ENCODE measurements at places on chromosomes 2 and 18. TPM values are rescaled to one million over a fixed set of nuclear protein-coding genes. Genes with fewer than 3 reads are reported as not detected.

DNA sequence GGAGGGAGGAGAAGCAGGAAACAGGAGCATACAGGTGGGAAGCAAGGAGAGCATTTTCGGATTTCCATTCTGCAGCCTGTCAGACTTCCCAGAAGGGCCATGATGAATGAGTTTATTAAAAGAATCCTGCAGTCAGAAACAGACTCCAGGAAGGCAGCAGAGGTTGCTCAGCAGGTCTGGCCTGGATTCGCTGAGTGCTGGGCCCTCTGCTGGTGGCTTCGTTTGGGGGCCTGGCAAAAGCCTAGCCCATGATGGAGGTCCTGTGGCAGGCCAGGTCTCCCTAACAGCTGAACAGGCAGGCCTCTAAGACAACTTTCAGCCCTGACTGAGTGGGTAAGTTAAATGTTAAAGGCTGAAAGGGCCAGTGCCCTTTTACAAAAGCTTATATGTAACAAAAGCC lies 108.2 kb upstream of the CAPN13 start:
- peak; percentile 0 for DNase-seq

DNA sequence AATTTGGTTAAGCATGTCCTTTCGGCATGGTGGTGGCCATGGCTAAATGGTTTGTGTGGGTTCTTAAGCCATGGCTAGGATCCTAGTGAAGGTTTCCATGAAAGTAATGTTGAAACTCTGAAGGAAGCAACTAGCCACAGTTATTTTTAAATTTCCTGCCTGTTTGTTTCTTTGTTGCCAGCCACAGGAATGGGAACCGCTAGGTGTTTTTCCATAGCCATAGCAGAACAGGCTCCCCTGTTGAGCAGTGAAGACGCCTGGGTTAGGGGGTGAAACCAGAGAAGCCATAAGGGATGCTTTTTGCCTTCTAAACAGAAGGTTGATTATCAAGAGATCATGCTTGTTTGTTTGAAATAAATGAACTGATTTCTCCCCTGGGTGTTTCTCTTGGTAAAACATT lies 60.1 kb upstream of the CHMP1B start:
- DNase-seq: no peak

DNA sequence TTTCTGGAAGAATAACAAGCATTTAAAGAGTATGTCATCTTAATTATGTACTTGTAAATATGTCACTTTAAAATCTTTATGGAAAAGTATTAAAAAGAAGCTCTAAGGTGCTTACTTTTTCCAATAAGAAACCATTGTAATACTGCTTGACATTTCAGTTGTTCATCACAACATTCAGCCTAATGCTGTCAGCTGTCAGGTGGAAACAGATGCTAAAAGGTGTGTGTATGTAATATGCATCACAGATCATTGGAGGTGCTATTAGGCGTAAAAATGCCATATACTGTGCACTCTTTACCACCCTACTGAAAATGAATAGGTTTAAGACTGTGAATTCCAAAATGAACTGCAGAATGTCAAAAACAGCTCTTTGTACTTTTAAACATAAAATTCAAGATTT lies 40.3 kb downstream of the METTL8 start:
- DNase-seq: no peak

GRCh38 chr2:101987832-101988231 lies 3.9 kb upstream of the IL1R2 start:
- no peak for DNase-seq

The GCG gene
- total RNA-seq: not detected

DNA sequence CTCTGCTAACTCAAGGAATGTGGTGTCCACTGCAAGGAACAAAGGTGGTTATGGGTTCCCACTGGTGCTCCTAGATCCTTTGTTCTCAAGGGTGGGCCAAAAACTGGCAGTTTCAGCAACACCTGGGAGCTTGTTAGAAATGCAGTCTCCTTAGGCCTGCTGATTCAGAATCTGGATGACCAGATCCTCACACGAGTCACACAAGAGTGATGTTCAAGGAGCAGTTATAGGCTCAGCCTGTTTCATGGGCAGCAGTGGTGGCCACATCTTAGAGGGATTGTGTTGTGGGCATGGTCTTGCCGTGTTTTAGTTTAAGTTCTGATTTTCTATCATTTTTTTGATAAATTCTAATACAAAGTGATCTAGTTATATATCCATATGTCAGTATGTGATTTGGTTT lies 28.7 kb upstream of the MGAT5 start:
- DNase-seq: peak; percentile 54

- DNase-seq: peak; percentile 53
Observed at GRCh38 chr2:160338901-160339685, 139.0 kb upstream of the ITGB6 start.

GRCh38 chr18:62420151-62420512 lies 95.0 kb downstream of the TNFRSF11A start:
- DNase-seq: peak; percentile 34

- no peak for DNase-seq
Observed at GRCh38 chr2:236875906-236876505, 209.7 kb upstream of the COPS8 start.

The ERFE gene
- total RNA-seq: 0.56 TPM

DNA sequence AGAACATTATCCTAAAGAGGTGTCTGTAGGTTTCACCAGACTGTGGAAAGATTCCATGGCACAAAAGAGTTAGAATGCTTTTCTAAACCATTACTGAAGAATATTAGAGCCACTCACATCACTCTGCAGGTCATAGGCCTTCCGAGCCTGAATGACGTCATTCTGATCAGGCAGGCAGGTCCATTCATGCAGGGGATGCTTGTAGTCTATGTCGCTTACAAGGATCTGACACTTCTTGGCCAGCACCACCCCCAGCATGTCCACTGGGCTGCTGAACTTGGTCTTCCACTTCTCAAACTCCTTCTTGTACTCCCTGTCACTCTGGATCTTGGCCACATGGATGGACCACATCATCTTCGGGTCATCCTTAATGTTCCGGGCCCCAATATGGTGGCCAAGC lies 120.1 kb downstream of the NEB start:
- DNase-seq: no peak

GRCh38 chr2:113716291-113716690 lies 40.2 kb downstream of the SLC35F5 start:
- DNase-seq: peak; percentile 80

The LOXHD1 gene
- total RNA-seq: not detected

DNA sequence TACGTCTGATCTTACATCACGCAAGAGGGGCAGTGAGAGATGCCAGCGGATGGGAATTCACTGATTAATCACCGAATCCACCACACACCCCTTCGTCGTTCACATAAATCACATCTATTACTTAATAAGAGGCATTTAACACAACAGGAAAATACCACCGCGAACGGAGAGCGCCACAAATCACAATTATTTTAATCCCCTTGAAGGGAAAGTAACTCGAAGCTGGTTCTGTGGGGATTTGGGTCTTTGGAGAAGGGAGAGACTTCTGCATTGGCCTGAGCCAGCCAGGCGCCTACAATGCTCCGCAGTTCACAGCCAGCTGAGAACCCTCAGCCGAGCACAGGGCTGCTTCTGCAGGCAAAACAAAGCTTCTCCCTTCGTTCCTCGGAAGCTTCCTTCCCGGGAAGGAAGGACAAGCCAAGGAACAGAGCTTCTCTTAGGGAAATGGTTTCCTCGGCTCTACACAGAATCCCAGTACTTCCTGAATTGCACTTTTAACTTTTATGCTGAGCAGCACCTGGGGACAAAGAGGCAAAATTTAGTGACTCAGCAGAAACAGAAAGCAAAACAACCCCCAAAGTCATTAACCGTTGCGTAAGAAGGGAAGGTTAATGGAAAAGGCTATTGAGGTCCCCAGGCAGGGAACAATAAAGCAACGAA lies at the start of gene LRP1B:
Gene LRP1B, minus strand, starts transcription at position 7 of the 660 bp plus-strand sequence. CDS start 287 bp downstream, outside the sequence.
- peak; percentile 7 for DNase-seq

The TRIM43 gene
- total RNA-seq: not detected

DNA sequence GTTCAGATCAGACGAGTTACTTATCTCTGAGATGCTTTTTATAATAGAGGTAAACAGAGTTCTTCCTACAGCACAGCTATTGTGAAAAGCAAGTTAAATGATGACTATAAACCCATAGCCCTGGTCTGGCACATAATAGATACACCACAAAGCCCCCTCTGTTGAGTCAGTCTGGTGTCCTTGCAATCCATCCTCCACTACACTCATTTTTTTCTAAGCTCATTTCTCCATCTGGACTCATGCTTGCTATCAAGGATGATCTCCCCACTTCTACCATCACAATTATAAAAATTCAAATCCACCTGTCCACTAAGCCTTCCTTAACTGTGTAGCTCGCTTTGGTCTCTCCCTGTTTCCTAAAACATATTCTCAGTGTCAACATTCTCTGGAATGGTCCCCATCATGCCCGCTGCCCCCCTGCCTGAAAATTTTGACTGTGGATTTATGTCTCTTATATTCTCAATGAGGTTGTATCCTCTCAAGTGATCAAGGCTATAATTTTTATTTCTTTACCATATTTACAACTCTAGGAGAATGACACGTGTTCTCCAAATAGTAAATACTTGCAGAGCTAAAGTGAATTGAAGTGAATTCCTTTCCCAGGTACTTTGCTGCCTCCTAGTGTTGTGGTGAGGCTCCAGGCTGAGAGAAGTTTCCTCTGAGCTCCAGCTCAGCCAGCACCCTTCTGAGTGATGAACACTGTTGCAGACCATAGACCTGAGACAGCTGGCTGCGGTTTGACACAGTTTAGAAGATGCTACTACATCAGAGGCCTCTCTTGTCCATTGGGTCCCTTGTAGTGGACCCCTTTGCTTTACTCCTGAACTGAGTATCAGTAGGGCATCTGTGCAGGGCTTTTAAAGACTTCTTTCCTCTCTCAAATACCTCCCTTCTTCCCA lies 108.7 kb downstream of the DPP10 start:
- DNase-seq: peak; percentile 50

DNA sequence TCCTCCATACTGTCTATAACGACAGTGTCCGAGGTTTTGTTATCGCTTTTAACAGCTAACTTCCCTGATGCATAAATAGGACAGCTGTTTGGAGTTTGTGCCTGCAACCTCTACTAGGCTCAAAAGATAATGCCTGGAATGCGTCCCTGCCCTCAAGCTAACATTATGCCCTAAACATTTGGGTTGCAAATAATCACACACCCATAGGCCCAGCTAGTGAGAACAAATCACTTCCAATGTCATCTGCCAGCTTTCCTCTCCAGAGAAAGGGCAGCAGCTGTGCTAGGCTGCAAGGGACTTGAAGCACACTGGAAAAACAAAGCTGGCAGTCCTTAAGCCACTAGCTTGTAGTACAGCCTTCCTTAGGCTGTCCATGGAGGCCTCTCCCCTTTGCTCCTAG lies 201.8 kb upstream of the LYPD1 start:
- DNase-seq: no peak

The CELF4 gene
- not detected for total RNA-seq

DNA sequence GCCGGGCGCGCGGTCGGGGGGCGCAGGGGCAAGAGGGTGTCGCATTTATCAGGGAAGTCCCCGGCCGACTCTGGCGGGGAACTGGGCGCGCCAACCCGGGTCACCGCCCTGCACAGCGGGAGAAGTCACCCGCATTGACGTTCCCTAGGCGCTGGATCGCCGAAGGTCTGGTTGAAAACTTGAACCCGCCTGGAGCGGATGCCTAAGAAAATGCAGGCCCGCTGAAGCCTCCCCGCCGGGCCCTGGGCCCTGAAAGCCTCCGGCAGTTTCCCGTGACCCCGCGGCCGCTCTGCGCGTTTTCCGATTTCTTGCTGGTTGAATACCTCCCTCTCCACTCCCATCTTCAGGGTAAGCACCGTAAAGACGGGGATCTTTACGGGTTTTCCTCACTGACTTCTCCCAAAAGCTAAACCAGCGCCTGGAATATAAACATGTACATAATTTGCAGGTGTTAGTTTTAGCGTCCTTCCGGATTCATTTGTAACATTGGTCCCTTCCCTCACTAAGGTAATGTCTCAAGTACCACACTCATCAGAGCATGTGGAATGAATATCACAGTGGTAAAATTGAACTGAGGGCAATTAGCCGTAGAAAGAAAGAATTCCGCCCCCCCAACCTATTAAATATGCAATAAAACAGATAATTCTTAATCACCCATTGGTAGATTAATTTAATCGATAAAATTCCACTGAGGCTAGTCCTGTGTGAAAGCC lies 675 bp upstream of the SPIRE1 start:
- peak; percentile 33 for DNase-seq

GRCh38 chr2:65232636-65233035 lies 5.0 kb downstream of the ACTR2 start:
- DNase-seq: peak; percentile 77

The FSIP2 gene
- total RNA-seq: under 0.01 TPM

- DNase-seq: no peak
Observed at GRCh38 chr2:21039979-21040467, 3.9 kb downstream of the APOB start.

GRCh38 chr18:22913861-22914260 lies 19.3 kb upstream of the RBBP8 start:
- DNase-seq: no peak

The CHRNG gene
- not detected for total RNA-seq

DNA sequence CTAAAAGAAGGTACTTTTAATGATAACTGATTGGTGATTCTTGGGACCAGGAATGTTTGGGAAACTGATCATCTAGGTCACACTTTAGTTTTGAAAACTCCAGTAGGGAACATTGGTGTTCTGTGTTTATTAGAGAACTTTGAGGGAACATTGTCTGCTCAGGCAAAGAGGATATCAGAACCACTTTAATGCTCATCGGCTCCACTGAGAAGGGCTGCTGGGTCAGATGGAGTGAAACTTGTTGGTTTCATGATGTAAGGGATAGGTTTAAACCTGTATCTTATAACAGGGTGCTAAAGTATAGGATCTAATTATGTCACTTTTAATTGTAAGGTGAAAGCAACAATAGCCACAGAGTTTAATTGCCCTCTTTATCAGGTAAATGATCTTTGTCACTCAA lies 14.2 kb upstream of the POLI start:
- DNase-seq: no peak

DNA sequence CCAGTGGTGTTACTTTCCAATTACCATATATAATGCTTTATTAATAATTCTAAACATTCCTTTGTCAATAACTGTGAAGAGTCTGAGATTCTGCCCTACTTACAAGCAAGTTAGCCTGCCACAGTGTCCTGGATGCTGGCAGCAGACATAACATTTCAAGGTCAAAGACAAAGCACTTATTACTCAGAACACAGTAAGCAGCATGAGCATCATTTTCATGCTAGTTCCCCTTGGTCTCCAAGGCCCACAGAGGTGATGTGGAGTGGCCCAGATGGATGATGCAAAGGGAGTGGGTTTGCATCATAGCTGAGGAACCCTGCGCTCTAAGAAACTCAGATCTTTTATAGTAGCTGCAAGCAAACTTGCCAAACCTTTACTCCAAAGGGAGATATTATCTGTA lies 349.7 kb downstream of the ZEB2 start:
- peak; percentile 31 for DNase-seq

The DLGAP1 gene
- under 0.01 TPM for total RNA-seq

The SCTR gene
- total RNA-seq: not detected

GRCh38 chr2:19776941-19777514 lies 124.8 kb downstream of the TTC32 start:
- DNase-seq: no peak

The TIMM21 gene
- total RNA-seq: 41.9 TPM

GRCh38 chr2:100903534-100904258 lies 83.8 kb downstream of the NPAS2 start:
- DNase-seq: peak; percentile 34

The SMYD1 gene
- total RNA-seq: not detected

- DNase-seq: no peak
Observed at GRCh38 chr18:59150236-59150635, 10.6 kb downstream of the SEC11C start.

- DNase-seq: no peak
Observed at GRCh38 chr2:74364533-74365505, 15.3 kb downstream of the DCTN1 start.
